GM12865 (cell line): ENCODE measurements at places on chromosomes 2 and 18.
A peak's percentile ranks its signal among the peaks of the same experiment; 100 is the strongest.

- DNase-seq = no peak
Observed at GRCh38 chr2:67289271-67289670, 107.9 kb upstream of the ETAA1 start.

DNA sequence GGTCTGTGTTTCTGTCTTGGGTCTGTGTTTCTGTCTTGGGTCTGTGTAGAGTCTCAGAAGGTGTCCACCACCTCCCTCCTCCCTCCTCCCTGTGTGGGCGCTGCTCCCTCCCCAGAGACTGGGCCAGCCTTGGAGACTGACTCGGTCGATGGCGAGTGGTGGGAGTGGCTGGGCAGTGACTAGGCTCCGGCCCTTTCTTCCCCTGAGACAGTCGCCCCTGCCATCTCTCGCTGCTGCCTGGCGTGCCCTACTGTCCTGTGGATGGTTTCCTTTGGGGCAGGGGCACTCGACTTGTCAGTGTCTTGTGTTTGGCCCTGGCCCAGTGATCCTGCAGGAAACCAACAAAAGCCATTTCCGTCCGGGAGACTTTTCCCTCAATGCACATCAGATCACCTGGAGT is 215.8 kb downstream of the NDUFA10 start:
- DNase-seq = no peak

DNA sequence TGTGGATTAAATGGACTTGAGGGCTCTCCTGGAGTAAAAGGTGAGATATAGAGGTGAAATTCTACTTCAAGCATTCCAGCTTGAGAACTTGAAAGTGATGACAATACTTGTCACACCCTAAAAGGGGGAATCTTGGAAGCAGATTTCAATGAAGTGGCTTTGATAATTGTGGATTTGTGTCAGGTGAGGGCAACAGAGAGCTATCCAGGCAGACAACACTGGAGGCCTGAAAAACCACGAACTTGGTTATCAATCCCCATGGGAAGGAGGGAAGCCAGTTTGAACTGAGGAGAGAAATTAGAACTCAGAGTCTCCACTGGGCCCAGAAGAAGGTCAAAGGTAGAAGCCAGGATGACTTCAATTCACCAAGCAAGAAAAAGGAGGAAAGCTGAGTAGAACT is 263.9 kb downstream of the FIGN start:
- DNase-seq = no peak

GRCh38 chr18:63823516-63824219 is 48.5 kb downstream of the SERPINB7 start:
- peak; percentile 54 for DNase-seq

DNA sequence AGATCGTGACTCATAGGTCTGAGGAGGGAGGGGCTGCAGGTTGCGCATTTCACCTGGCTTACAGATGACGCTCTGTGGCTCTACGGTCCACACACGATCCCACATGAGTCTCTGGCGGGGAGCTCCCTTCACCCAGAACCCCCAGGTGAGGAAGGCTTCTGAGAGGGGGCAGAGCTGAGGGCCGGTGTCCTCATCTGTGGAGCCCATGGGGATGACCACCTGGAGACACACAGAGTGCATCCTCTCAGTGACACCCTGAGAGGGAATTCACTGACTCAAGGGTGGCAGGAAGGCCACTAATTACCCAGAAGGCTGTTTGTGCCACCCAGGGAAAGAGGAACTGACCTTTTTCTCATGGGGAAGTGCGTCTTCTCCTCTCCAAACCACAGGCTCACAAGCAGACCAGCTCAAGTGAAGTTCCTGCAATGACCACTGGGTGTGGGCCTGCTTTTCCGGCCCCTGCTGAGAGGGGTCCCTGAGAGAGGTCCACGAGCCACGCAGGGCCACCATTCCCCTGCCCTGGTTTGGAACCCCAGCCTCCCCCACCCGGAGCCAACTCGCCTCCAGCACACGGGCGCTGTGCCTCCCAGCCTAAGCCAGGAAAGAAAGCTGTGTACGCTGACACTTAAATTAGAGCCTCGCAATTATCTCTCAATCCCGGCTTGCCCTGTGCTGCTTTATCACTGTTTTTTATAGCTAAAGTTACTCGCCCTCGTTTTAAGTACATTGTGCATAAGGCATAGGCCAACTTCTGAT is 114.1 kb downstream of the BCL11A start:
- DNase-seq = peak; percentile 95

- no peak for DNase-seq
Observed at GRCh38 chr2:23628926-23629771, 244.2 kb downstream of the KLHL29 start.

DNA sequence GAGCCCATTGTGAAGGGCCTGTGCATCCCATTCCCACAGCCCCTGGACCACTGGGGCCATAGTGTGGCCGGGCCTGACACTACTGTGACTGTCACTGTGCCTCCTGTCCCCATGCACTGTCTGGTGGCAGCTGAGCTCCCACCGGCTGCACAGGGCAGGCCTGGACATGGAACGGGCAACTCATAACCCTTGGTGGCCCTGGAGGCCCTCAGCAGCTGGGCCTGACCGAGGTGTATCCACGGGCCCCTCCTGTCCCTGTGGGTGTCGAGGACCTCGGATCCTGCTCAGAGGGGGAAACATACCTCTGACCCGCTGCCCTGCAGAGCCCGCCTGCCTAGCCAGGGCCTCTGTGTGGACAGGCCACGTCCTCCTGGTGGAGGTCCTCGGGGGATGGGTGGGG is 7.8 kb upstream of the GAL3ST2 start:
- no peak for DNase-seq

DNA sequence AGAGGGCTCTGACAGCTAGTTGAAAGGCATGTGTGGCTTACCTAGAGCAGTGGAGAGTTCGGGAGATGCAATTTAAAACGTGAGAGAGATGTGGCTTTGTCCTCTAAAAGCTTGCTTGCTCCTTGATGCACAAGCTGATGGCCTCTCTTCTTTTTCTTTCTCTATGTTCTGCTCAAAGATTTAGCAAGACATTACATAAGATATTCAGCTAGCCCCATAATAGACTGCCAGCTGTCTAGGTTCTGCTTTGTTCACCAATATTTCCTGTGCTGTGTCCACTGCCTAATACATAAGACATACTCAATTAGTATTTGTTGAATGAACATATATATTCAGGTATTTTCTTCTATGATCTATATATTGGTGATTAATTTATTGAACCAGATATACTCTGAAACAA is 31.1 kb downstream of the SPATS2L start:
- no peak for DNase-seq

DNA sequence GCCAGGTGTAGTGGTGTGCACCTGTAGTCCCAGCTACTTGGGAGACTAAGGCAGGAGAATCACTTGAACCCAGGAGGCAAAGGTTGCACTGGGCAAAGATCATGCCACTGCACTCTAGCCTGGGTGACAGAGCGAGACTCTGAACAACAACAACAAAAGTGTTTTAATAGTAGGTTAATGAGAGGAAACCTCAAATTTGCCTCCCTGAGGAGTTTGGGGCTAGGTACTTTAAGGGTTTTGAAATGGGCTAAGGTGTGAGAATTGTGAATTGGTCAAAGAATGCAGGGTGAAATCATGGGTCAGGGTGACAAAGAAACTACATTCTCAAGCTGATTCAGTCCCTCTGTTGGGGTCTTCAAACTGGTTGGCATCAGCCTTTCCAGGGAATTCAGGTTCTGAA is 60.7 kb upstream of the BOD1L2 start:
- no peak for DNase-seq
